ENCODE measurements at places on chromosomes 13 and 19.

DNA sequence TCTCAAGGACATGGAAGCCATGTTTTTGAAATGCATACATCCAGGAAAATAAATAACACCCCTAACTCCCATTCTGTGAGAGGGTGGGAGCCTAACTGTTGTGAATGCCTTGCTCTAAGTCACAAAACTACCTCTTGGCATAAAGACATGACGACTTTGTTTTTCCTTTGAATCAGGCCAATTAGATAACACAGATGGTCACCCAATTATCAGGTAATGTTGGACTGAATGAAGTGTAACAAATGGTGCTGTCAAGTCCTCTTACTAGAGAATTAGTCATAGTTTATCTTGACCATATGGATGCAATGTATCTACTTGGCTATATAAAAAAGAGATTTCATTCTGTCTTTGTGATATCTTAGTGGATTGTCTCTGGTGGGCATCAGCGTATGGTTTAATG, 553.6 kb upstream of the ATXN8OS start:
- no peak for DNase-seq

DNA sequence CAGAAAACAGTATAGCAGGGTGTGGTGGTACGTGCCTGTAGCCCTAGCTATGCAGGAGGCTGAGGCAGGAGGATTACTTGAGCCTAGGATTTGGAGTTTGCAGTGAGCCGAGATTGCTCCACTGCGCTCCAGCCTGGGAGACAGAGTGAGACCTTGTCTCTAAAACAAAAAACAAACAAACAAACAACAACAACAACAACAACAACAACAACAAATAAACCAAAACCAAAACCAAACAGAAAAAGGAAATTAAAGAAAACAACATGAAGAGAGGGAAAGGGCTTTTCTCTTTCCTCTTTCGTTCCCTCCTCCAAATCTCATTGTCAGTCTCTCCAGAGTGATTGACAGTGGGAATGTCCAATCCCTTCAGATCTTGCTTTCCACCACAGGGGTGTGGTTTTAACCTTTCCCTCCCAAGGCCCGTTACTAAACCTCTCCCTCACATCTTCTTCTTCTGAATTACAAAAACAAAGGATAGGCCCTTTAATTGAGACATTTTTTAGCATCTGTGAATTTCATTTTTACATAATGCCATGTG, 341.2 kb downstream of the HS6ST3 start:
- no peak for DNase-seq

DNA sequence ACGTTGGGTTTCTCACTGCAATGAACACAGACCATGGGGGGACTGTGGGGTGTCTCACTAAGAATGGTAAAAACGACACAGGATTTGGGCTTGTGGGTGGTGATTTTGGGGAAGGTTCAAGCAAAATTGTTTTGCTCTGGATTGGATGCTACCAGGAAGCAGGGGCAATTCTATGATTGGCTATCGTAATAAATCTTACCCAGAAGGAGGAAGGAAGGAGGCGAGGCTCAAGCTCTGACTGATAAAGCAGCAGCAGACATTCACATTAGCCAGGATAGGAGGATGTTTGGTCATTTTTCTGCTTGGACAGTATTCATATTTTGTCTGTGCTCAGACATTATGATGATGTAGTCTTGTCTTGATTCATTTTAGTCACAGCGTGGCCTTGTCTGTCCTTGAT, 1.5 kb downstream of the ZNF576 start:
- DNase-seq = no peak

DNA sequence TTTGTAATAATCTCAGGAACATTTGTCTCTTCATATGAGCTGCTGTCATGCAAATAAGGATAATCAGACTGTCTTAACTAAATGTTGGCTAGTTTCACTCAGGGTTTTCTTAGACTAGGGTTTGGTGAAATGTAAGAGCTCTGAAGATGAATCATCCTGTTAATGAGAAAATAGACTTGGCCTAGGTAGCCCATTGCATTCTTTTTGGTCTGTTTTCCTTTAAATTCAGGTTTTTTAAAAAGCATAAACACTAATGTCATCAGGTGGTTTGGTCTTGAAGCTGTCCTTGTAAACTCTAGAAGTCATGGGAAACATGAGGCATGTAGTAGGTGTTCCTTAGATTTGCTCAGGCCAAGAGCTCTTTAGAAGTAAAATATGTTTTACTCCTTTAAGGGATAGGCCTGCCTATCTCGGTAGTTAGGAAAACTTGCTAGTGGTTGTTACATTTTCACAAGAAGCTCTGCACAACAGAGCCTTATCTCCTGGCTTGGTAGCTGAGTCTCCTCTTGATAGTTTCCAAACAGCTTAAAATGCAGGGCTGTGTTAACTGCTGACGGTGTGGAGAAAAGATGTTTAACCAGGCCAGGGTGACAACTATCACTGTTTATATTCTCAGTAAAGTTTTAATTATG, 62.0 kb upstream of the C1QTNF9B start:
- no peak for DNase-seq

GRCh38 chr19:2266183-2266993, 10.2 kb upstream of the JSRP1 start:
- DNase-seq = no peak

DNA sequence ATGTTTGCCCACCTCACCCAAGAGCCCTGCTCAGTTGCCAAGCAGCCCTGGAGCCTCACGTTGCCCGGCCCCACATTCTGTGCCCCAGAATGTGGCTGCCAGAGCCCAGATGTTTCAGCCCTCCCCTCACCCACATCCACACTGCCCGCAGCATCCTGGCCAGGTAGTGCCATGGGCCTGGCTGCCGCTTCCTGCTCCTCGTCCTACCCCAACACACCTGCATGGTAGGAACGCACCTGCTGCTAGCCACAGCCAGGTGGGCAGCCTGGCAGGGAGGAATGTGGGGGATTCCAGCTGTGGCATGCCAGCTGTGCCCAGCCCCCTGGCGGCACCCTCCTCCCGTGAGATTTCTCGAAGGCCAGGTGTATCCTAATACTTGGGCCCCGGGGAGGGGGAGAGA, 7.5 kb upstream of the NFIX start:
- DNase-seq = no peak

DNA sequence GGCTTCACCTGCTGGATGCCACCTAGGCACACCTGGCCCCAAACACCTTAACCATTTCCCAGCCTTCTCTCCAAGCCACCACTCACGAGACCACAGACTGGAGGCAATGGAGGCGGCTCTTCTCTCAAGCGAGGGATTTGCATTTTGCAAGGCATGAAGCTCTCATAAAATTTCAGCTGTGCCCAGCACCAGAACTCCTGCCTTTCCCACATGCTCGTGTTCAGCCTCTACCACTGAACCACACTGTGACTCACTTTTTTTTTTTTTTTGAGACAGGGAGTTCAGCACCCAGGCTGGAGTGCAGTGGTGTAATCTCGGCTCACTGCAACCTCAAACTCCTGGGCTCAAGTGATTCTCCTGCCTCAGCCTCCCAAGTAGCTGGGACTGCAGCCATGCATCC, 10.6 kb downstream of the NANOS3 start:
- DNase-seq = no peak

DNA sequence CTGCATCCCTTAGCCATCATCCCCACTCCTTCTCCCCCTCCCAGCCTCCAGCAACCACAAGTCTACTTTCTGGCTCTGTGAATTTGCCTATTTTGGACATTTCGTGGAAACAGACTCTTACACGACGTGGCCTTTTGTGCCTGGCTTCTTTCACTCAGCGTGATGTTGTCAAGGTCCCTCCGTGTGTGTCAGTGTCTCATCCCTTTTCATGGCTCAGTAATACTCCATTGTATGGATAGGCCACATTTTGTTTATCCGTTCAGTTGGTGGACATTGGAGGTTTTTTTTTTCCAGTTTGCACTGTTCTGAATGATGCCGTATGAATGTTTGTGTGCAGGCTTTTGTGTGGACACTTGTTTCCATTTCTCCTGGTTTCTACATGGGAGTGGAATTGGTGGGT, 38.0 kb downstream of the BICRA start:
- DNase-seq = no peak

Measured in activated naive CD8-positive, alpha-beta T cell treated with anti-CD3 and anti-CD28 coated beads, Interleukin-2, amount 50 U/mL, for 16 hours (primary cell).